NCI-H2081 (cell line): ENCODE measurements at places on chromosomes 12 and 14.

GRCh38 chr14:75279763-75280290, 1.2 kb downstream of the FOS start:
- DNase-seq = no peak

DNA sequence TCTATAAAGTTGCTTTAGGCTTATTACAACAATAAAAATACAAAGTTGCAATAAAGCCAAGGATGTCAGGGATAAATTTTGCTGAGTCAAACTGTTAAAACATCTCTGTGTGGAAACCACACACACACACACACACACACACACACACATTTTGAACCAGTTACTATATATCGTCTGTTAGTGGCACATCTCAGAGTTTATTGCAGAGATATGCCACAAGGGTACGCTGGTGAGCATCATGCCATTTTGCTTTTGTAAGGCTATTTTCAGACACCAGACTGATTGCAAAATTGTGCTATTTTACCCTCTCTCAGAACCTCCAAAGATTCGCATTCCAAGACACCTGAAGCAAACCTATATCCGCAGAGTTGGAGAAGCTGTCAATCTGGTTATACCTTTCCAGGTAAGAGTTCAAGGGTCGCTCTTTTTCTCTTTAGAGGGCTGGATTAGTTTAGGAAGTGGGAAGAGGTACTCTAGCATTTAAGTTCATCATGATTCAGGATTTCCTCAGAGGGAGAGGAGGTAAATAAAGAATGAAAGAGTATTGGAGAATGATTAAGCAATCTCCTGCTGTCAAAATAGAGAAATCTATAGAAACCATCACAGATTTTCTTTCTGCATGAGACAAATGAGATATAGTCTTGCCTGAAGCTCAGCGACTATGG, 27.3 kb upstream of the CHPT1 start:
- DNase-seq = no peak

DNA sequence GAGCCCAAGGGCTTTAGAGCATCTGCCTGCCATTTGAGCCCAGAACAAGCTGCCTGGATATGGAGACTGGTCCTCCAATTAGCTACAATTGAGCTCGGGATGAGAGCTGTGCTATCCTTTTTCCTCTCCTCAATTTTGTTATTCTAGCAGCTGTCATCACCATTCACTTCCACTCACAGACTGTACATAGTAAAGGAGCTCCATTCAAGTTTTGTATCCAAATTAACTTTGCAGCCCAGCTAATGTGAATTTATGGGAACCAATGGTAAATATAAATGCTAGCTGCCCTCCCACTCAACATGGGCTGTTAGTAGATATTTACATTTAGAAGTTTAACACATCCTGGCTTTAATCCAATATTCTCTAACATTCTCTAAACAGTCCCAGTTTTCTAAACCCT, 44.6 kb downstream of the BMP4 start:
- DNase-seq = no peak

DNA sequence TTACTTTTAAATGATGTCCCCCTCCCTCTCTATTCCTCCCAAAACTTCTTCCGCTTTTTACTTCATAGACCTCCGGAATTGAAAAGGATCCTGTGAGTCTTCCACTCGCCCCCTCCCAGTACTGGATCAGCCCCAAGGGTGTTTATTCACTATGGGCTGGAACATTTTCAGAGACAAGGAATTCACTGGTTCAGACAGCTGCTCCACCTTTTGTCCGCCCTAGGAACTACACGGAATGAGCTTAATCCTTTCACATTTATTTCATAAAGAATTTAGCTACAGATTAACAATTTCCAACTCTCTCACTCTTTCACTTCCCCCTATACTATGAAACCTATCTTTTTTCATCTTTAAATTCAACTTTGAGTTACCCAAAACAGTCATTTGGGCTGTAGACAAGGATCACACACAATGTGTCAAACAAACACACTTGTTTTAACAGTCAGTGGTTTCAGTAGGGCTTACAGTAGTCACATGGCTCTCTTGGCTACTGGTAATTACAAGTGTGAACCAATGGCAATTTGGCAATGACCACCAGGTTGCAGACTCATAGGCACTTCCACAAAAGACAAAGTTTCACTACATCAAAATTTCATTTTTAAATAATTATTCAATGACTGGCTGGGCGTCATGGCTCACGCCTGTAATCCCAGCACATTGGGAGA, 20.6 kb downstream of the CNIH1 start:
- no peak for DNase-seq
